ENCODE measurements at places on chromosomes 11 and 22.

DNA sequence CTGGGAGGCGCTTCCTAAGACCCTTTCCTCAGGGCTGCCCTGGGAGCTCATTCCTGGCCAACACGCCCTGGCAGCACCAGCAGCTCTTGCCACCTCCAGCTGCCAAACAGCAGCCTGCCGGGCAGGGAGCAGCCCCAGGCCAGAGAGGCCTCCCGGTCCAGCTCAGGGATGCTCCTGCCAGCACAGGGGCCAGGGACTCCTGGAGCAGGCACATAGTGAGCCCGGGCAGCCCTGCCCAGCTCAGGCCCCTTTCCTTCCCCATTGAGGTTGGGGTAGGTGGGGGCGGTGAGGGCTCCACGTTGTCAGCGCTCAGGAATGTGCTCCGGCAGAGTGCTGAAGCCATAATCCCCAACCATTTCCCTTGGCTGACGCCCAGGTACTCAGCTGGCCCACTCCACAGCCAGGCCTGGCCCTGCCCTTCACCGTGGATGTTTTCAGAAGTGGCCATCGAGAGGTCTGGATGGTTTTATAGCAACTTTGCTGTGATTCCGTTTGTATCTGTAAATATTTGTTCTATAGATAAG is 7.6 kb downstream of the SLC39A13 start:
- peak; percentile 48 for DNase-seq

- no peak for DNase-seq
Measured at GRCh38 chr11:10639350-10639749, 54.2 kb downstream of the IRAG1 start.

DNA sequence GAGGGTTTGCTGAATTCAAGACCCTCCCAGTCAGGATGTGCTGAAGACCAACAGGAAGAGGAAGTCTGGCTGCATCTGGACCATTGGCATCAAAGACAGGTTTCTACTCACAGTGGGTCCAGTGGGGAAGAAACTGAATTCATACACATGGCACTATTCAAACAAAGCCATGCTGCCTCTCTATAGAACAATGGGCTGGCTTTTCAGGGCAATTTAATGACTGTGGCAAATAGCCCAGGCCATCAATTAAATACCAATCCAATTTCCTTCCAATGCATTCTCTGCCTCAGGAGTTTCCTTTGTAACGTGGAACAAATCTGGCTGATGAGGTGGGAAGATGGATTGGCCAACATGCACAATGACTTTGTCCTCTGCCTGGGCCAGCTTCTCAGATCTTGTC is 98.6 kb downstream of the SEZ6L start:
- no peak for DNase-seq

DNA sequence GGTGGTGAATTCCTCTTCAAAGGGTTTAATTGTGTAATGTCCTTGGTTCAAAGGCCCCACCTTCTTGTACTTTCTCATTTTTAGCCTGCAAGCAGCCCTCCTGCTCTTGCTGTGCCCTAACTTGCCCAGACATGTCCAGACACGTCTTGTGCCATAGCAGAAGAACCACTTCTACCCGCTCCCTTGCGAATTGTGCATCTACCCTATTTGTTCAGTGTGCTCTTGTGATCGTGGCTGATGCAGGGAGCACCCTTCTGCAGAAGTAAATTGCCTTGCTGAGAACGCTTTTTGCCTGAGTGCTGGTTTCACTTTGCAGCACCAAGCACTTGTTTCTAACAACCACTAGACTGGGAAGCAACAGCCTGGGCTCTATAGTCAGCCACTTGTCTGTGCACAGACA is 249.4 kb downstream of the SBF2 start:
- no peak for DNase-seq

Measured in skin of body (tissue), 3 donors.